ENCODE measurements at places on chromosomes 2 and 18.

DNA sequence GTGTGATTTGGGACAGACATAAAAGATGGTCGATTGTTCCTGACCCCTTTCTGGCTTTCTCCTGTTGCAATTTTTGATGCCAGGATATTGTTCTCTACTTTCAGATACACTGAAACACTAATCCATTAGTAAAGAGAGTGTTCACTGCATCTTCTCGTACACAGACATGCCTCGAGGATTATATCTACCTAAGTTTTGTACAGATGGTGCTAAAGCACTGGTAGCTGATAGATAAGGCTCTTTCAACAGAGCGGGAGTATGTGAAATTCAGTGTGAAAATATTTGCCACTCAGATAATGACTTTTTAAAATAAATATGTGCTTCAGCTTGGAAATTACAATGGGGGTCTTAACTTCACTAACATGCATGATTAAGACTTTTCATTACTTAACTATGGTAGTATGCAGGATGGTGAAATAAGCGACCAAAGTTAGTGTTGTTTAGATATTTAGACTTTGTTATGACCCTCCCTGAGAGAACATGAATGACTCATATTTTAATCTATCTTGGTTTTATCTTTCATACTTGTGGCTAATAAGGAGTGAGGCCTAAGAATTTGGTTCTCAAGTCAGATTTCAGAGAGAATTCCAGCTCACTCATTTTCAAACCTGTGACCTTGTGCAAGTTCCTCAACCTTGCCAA is 474.9 kb downstream of the NRXN1 start:
- no peak for DNase-seq

DNA sequence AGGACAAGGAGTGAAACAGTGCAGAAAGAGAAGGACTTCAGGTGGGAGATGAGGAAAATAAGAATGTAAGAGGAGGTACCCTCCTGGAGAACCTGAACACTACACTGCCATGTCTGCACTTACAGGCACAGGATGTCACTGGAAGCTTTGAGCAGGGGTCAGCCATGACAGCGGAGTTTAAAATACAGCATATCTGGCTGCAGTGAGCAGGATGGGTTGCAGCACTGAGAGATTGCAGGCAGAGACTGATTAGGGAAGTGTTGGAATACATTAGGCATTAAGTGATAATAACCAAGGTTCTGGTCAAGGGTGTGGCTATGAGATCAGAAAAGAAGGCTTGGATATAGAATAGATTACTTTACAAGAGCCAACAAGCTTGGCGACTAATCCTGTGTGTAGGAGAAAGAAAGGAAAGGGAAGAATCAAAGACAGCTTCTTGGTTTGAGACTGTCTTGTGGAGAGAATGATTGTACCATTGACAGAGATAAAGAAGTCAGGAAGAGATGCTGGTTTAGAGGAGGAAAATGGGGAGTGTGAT is 171.1 kb upstream of the RBMS1 start:
- no peak for DNase-seq

DNA sequence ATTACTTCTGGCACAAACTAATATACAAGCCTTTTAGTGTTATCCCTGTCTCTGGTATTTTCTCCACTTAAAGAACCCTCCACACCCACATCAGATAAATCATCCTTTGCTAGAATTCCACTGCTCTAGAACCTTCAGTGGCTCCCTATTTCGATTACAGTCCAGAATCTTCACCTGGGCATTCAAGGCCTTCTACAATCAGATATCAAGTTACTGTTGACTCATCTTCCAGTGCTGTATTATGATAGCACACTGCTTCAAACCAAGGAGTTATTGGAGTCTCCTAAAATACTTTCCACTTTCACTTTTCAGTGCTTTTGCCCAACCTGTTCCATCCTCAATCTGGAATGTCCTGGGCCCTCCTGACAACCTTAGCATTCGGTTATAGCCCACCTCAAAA is 3.4 kb downstream of the CGREF1 start:
- no peak for DNase-seq

DNA sequence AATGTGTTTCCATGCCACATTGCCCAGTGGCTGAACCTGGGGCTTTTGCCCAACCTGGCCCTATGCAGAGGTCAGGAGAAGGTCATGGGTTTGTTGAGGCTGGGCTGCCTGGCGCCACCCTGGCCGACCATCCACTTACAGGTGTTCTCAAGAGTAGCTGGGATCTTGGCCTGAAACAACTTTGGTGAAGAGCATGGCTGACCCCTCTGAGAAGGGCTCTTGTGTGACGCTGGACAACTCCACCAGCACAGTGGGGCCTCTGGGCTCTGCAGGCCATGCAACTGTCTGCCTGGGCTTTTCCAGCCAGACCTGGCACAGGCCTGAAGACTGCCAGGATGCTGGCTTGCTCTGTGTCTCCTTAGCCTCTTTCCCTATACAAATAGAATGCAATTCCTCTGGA is 76.4 kb upstream of the ZNG1B start:
- no peak for DNase-seq

- DNase-seq: no peak
Measured at GRCh38 chr2:7479603-7480002, 562.4 kb downstream of the RNF144A start.

GRCh38 chr2:11781602-11782001 is 35.2 kb downstream of the LPIN1 start:
- no peak for DNase-seq

- no peak for DNase-seq
Measured at GRCh38 chr2:127347734-127348392, 39.9 kb downstream of the MAP3K2 start.

- DNase-seq: no peak
Measured at GRCh38 chr18:10669441-10670100, 143.7 kb downstream of the NAPG start.

GRCh38 chr2:74021407-74021755 is 36.7 kb downstream of the TET3 start:
- no peak for DNase-seq

GRCh38 chr2:23375448-23375847 is 9.5 kb upstream of the KLHL29 start:
- no peak for DNase-seq

GRCh38 chr2:227891673-227892072 is 20.2 kb downstream of the DAW1 start:
- no peak for DNase-seq

- DNase-seq: no peak
Measured at GRCh38 chr18:50429207-50429948, 54.5 kb downstream of the SKA1 start.

GRCh38 chr2:71277536-71278103 is 50.7 kb upstream of the PAIP2B start:
- peak; percentile 34 for DNase-seq

DNA sequence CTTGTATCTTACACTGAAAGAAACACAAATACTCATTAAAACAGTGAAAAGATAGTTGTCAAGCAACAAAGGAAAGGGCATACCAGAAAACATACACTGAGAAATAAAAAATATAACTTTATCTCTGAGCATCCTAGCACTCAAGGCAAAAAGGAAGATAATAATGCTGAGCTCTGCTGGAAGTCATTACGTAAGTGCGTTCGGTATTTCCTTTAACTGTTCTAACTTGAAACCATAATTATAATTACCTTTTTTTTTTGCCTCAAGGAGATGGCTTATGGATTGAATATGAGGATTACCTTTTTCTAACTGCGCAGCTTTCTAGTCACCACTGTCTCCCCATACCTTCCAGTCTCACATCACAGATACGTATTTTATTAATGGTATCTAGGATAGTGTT is 308.1 kb downstream of the GBX2 start:
- DNase-seq: no peak

- no peak for DNase-seq
Measured at GRCh38 chr2:82411071-82411470, 2048.0 kb downstream of the SUCLG1 start.

DNA sequence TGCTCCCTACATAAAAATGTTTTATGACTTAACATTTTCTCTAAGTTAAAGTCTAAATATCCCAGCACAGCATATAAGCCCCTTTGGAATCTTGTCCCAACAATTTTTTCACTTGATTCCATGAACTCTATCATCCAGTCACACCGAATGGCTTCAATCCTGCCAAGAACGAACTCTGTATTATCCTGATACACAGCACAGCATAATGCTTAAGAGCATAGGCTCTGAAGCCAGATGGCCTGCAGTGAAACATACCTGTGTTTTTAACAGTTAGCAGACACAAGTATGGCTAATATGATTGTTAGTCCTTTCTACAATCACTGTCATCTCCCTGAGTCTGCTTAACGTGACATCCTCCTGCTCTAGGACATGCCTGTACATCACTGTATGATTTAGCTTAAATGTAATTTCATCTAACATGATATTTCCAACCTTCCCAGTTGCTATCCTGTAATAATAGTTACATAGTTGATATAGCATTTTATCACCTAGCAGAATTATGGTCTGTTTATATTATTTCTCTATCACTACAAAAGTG is 669.5 kb downstream of the ERBB4 start:
- no peak for DNase-seq

GRCh38 chr2:240560084-240560479 is at the start of gene DUSP28:
TSS of gene DUSP28 (plus strand) at chr2:240560357. CDS start at chr2:240560685, 328 bp downstream.
- peak; percentile 90 for DNase-seq

- DNase-seq: no peak
Measured at GRCh38 chr18:8337211-8337610, 272.0 kb upstream of the RAB12 start.

- no peak for DNase-seq
Measured at GRCh38 chr2:48268671-48269070, 261.3 kb upstream of the STON1 start.

DNA sequence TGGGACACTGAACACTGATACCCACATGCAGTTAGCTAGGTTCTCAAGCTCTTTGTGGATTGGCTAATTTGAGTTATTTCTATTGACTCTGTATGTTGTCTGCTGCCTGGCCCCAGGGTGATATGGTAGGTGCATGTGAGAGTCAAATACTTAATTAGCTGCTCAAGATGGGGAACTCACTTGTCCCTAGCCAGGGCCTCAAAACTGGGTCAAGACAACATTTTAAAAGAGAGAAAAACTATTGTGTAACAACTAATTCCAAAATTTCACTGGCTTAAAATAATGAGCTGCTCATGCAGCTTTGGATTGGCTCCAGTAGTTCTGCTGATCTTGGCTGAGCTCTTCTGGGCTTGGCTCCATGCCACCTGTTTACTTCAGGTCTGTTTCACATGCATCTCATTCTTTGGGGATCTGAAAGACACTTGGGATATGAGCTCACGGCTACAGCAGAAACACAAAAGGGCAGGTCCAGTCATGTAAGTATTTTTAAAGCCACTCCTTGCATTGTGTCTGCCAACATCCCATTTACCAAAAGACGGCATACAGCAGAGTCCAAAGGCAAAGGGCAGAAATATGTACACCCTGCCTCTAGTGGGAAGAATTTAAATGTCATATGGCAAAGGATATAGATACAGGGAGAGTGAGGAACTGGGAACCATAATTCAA is 716.8 kb downstream of the SUCLG1 start:
- no peak for DNase-seq

GRCh38 chr18:63834471-63835113 is 52.9 kb upstream of the SERPINB2 start:
- DNase-seq: no peak

GRCh38 chr18:73717570-73717969 is 430.1 kb downstream of the FBXO15 start:
- DNase-seq: no peak
